Stimulated activated CD4-positive, alpha-beta T cell treated with anti-CD3 and anti-CD28 coated beads, Interleukin-12 subunit alpha, Interleukin-12 subunit beta, amount 100 ng/mL, for 24 hours (primary cell): ENCODE measurements at places on chromosomes 4 and X.

- DNase-seq, result no peak
These were observed 5.1 kb downstream of the PIGG start for GRCh38 chr4:504076-504475.

GRCh38 chr4:126267689-126268088, 952.9 kb downstream of the FAT4 start:
- no peak for DNase-seq

GRCh38 chr4:24657768-24658617, 73.6 kb upstream of the DHX15 start:
- DNase-seq, result no peak

GRCh38 chr4:86356425-86357210, 3.2 kb downstream of the MAPK10 start:
- no peak for DNase-seq

DNA sequence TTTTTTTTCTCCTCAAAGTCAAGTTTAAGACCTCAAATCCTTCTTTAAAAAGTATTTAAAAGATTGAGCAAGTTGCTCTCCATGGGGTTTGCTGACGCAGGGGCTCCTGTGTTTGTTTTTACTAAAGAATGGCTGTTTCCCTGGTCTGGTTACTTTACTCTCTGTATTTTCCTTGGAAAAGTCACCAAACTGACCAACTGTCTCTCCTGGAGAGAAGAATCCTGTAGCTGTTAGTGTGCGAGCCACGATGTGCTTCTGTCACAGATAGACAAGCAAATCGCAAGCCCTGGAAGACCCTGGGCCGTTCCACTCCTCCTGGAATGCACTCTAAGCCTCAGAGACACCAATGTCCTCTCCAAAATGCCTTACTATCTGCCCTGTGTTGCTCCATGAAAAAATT, 212.1 kb downstream of the CHIC2 start:
- DNase-seq, result no peak

DNA sequence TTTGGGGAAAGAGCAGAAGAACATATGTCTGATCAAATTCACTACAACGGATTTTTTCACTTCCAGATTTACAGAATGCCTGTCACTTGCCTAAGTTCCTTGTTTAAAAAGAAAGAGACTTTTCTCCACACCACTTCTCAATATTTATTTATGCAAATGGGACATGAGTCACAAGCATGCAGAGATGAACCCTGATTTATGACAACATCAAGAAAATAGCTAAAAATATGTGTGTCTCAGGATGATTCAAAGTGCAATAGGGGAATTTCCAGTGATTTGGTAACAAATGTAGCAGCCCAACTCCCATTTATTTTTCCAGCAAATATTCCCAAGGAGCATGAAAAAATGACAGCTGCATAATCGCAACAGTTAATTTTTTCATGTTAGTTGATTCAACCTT, 180.4 kb upstream of the FAT1 start:
- no peak for DNase-seq

- DNase-seq, result no peak
These were observed 162.4 kb upstream of the GYPA start for GRCh38 chr4:144302704-144303536.

- no peak for DNase-seq
These were observed 56.1 kb upstream of the HELT start for GRCh38 chr4:184962125-184962638.

GRCh38 chr4:6562931-6563901, 11.8 kb upstream of the MAN2B2 start:
- no peak for DNase-seq

- no peak for DNase-seq
These were observed 87.2 kb upstream of the PDE5A start for GRCh38 chr4:119715490-119716445.

DNA sequence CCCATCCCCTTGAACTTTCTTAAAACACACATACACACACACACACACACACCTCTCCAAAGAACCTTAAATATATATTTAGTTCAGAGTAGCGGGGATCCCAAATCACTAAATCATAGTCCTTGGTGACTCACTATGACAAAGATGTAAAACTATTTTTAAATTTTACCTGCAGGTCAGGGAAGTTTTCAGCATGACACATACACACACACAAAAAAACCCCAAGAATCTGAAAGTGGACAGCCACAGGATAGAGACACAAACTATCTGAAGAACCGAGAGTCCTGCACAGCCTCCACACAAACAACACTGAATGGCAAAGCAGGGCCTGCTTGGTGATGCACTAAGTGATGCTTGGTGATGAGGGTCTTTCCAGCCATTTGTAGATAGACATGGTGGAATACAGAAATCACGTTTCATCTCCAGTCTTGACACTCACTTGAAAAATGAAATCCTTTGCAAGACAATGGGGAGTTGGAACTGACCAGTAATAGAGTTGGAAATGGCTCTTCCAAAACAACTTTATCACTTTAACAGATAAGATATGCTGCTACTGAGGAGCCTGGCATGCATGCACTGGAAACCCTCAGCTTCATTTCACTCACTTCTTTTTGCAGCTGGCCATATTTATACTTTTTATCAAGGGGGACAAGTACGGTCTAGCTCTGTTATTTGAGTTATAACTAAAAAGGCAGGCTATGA, 307.3 kb downstream of the RAPGEF2 start:
- DNase-seq, result no peak

- DNase-seq, result no peak
These were observed 645.4 kb downstream of the BCOR start for GRCh38 chrX:39452401-39452800.

DNA sequence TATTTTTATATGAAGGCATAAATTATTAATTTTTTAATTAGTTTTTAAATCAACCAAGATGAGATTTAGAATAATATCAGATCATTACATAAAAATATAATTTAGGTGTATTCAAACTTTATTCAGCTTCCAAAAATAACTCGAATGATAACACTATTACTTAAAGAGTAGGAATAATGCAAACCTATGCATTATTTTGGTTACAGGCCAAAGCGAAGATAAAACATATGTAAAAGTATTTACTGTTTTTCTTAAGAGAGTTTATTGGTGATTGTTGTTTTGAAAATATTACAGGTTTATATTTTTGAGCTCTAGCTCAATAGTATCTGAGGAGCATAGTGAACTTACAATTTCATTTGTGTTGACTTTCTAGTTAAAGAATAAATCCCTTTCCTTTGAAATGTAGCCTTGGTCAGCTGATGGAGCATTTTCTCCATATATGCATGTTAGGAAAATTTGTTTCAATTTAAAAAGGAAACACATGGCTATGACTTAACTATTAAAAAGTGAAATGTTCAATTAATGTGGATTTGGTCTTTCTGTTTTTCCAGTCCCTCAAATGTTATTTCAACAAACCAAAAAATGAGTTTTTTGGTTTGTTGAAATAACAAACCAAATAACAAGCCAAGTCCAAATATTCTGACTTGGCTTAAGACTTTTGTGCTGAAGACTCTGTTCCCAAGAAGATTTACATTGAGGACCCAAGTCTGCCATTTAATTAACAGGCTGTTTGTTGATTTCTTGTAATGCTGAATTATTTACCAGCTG, 346.9 kb downstream of the ARHGAP24 start:
- no peak for DNase-seq

GRCh38 chr4:151626751-151627150, 134.1 kb downstream of the GATB start:
- DNase-seq, result no peak

- DNase-seq, result no peak
These were observed 17.0 kb upstream of the PAPSS1 start for GRCh38 chr4:107736924-107737448.

DNA sequence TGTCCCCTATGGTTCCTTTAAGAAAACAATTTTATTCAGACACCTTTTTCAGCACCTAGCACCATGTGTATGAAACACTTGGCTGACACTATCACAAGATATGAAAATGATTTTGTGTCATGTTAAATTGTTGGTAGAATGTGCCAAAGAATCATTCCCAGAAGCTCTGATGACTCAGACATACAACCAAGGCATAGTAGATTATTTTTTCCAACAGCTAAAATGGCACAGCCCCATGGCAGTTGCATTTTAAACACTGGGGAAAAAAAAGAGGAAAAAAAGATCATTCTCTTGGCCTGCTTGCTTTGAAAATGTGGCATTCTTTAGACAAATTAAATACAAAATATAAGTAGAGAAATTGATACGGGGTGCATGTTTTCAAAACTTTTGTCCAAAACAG, 230.2 kb downstream of the NLGN4X start:
- no peak for DNase-seq

DNA sequence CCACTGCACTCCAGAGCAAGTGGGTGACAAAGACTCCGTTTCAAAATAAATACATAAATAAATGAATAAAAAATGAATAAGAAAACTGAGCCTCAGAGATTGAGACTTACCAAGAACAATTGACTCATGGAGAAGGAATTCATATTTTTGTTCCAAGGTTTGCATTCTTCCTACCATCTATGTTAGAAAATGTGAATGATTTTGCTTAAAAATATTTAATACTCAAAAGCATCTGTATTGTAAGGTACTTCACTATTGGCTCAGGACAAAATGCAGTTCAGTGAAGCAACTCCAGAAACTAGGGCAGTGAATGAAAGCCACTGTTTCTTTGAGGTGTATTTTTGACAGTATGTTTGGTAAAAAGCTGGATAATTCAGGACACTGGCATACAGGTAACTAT, 54.1 kb downstream of the XAGE2 start:
- no peak for DNase-seq

- DNase-seq, result no peak
These were observed 10.1 kb upstream of the FGG start for GRCh38 chr4:154622598-154622997.

GRCh38 chr4:152601156-152601555, 65.3 kb upstream of the FBXW7 start:
- DNase-seq, result no peak

DNA sequence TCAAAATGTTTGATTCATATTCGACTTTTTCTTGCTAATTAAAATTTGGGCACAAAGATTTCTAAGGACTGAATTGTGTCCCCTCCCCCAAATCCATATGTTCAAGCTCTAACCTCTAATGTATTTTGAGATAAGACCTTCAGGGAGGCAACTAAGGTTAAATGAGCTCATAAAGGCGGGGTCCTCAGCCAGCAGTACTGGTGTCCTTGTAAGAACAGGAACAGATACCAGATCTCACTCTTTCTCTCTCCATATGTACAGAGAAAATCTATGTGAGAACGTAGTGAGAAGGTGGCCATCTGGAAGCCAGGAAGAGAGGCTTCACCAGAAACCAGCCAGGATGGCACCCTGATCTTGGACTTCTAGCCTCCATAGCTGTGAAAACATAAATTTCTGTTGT, 116.9 kb downstream of the VEGFC start:
- DNase-seq, result no peak

GRCh38 chr4:53777244-53777984, 186.1 kb upstream of the LNX1 start:
- DNase-seq, result no peak

GRCh38 chr4:78624048-78624447, 72.5 kb downstream of the ANXA3 start:
- no peak for DNase-seq

DNA sequence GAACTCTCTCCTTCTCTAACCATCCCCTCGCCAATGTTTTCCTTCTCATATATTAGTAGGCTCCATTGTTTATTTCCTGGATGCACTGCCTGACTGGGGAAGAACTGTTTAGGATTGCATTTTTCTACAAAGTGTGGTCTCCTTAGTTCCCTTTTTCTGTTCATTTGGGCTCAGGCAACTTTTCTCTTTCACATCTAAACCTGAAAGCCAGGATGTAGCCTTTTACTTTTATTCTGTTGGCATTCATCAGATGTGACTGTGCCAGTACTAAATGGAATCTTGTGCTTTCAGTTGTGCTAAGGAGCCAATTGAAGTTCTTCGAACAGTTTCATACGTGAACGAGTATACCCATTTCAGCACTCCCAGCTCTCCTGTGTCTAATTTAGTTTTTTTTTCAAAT, 59.8 kb downstream of the DDIT4L start:
- no peak for DNase-seq

- no peak for DNase-seq
These were observed 18.5 kb downstream of the UVSSA start for GRCh38 chr4:1365271-1366178.

DNA sequence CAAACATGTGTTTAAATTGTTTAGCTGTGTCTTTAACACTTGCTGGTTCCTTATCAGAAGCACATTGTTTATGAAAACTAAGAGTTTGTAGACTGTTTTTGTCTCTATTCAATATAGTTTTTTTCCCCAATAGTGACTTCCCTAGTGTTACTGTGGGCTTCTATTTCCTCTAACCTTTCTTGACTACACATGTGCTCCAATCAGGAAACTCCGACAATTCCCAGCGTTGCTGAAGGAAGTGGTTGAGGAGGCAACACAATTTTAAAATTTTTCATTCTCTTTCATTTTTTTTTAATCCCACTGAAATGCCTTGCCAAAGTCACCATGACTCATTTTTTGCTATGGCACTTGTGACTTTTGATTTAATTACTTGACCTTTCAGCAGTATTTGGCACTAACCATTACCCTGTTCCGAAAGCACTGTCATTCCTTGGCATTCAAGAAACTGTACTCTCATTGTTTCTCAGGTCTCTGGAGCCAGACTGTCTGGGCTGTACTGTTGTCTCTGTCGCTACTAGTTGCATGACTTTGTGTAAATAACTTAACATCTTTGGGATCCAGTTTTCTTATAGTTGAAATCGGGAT, 67.6 kb upstream of the FREM3 start:
- DNase-seq, result no peak

DNA sequence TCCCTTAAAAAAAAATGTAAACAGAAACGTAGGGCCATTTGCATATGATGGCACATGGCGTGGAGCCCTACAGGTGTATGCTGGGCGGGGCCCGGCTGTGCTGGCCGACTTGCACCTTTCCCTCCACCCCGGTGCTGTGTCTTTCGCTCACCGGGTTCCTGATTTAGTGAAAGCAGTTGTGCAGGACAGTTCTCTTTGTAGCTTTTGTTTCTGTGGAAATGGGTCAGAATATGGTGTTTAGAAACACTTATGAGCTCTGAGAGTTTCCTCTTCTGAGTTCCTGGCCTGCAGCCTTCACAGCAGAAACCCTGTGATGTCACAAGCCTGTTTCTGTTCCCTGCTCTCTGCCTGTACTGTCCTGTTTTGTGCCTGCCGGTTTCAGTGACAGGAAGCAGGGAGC, 22.5 kb upstream of the MSANTD1 start:
- DNase-seq, result no peak

DNA sequence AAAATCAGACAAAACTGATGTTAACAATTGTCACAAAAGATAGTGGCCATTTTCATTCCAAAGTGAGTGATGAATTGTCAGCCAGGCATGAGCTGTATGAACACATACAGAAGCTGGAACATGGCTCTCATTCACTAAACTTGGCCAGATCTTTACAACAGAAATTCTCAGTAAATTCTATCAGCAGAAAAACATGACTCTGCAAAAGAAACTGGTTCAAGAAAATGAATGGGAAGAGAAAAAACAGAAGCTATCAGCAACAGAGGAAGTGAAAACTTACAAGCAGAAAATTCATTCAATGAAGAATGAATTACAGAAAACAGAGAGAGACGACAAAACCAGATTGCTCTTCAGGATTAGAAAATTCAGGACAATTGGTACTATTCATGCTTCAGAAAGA, 249.6 kb downstream of the COL25A1 start:
- DNase-seq, result no peak
